Upper lobe of left lung (tissue), 6 donors: ENCODE measurements at places on chromosomes 5 and 9. TPM values are rescaled to one million over a fixed set of nuclear protein-coding genes. Genes with fewer than 3 reads are reported as not detected.

- H3K27ac ChIP-seq: no peak overlapping the region
- H3K4me1 ChIP-seq: peaks cover 19% of the 10 kb centered on the region
- no peak for DNase-seq
- no peaks in the 10 kb centered on the region for H3K36me3 ChIP-seq
- no peaks in the 10 kb centered on the region for H3K27me3 ChIP-seq
Observed at GRCh38 chr9:16730162-16730561, 140.3 kb downstream of the BNC2 start.

DNA sequence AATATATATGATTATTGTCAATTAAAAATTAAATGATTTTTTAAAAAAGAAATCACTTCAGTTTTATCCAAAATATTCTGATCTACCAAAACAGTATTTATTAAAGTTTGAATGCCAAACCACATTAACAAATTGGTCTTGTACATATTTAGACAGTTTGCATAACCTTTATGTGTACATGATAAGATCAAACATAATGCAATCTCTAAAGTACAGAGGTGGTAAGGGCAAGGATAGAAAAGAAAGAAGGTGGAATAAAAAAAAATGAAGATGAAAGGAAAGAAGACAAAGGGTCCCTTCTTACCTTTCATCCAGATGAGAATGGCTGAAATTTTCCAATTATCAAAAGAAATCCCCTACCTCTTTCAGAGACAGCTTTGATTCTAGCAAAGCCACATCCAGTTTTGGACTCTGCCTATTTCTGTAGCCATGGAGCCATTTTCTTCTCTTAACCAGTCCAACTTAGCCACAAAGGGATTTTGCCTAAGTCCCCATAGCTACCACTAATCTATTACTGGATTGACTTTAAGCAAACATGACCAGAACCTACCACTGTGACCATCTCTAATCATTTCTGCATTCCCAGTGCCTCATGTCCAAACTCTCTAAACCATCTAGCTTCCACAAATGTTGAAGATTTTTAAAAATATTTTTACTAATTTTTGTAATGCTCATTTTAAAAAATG lies 133.3 kb upstream of the TRPM3 start:
- no peak overlapping the region for H3K4me3 ChIP-seq
- H3K36me3 ChIP-seq: no peaks in the 10 kb centered on the region
- no peaks in the 10 kb centered on the region for H3K4me1 ChIP-seq

DNA sequence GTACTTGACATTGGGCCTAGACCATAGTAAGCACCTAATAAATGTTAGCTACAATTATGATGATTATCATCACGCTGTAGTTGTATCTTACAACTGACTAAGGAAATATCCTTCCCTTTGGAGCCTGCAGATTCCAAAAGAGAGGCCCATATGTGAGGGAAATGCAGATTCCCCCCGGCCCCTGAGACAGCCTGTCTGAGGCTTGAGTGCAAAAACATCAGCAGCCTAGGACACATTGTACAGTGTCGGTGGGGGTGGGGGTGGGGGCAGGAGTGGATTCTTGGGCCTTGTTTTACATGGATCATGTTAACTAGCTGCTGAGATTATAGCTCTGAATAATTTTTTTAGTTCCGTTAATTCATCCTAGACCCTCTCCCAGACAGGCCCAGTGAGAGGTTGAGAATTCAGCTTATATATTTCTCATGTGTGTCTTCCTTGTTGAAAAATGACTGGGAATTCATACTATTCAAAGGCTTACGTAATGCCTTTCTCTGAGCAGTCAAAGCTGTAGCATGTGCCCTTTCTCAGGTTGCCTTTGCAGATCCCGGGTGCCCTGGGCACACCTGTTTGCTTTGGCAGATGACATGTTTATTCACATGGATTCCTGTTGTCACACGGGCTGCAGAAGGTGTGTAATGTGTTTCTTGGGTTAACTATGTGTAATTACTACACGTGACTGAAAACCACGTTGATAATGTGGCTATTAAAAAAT lies 262.8 kb downstream of the NR3C1 start:
- DNase-seq: no peak
- H3K27ac ChIP-seq: no peak overlapping the region
- no peaks in the 10 kb centered on the region for H3K27me3 ChIP-seq
- H3K36me3 ChIP-seq: no peaks in the 10 kb centered on the region
- no peak overlapping the region for H3K4me3 ChIP-seq

DNA sequence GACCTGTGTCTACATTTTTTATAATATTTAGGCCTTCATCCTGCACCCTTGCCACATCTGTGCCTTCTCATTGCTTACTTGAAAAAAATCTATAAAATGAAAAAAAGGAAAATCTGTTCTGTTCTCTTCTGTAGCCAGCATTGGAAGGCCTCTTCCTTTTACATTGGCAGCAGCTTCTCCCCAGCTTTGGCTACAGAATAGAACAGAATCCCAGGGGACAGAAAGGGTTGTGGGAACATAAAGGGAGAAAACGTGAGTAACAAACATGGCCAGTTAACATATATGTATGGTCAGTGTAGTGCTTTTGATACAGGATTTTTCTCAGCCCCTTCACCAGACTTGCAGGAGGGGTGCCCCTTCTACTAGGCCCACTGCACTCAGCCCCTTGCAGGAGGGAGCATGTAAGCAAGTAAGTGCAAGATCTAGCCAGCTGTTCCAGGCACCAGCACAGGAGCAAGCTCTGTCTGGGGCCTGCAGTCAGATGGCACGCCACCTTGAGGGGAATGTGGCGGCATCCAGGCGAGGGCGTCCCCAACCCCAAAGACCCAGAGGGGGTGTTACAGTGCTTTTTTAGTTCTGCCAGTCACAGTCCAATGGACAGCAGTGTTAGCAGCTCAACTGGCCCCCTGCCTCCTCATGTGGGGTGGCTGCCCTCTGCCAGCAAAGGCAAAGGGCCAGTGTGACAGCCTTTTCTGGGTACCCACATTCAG lies 330.5 kb upstream of the ZNF462 start:
- peaks cover 9% of the 10 kb centered on the region for H3K4me1 ChIP-seq
- no peak overlapping the region for H3K27ac ChIP-seq
- no peaks in the 10 kb centered on the region for H3K36me3 ChIP-seq
- DNase-seq: peak; percentile 3
- no peaks in the 10 kb centered on the region for H3K27me3 ChIP-seq

GRCh38 chr5:19777363-19777762 lies 210.6 kb downstream of the CDH18 start:
- no peaks in the 10 kb centered on the region for H3K36me3 ChIP-seq
- H3K4me1 ChIP-seq: no peaks in the 10 kb centered on the region
- H3K27ac ChIP-seq: no peak overlapping the region

- H3K4me3 ChIP-seq: no peak overlapping the region
- H3K27me3 ChIP-seq: no peaks in the 10 kb centered on the region
- DNase-seq: no peak
- no peak overlapping the region for H3K27ac ChIP-seq
- no peaks in the 10 kb centered on the region for H3K36me3 ChIP-seq
Observed at GRCh38 chr5:7503564-7503963, 107.6 kb downstream of the ADCY2 start.

- no peak for DNase-seq
- peaks cover 14% of the 10 kb centered on the region for H3K4me1 ChIP-seq
- H3K27me3 ChIP-seq: no peaks in the 10 kb centered on the region
Observed at GRCh38 chr5:14572836-14573235, 8.8 kb upstream of the OTULINL start.

DNA sequence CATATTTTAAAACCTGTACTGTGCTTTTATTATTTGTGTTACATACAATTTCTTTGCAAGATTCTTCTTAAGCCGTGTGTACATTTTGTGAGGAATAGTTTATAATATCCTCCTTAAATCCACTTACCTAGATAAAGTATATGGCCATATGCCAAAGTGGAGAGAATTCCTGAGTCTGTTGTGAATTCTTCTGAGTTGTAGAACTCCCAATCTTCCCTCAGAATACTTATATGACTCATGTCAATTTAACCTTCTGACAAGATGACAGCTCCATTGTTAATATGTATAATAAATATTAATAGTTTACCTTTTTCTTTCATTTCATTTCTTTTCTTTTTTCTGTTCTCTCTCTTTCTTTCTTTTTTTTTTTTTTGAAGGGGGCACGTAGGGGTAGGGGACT lies 6.0 kb upstream of the RICTOR start:
- no peak overlapping the region for H3K4me3 ChIP-seq
- DNase-seq: no peak
- H3K4me1 ChIP-seq: peaks cover 15% of the 10 kb centered on the region
- H3K36me3 ChIP-seq: no peaks in the 10 kb centered on the region

The STARD4 gene
- total RNA-seq: 39.1 TPM

The CTSV gene
- total RNA-seq: not detected

The CTNND2 gene
- 1.2 TPM for total RNA-seq

The TLX3 gene
- total RNA-seq: not detected
